ENCODE measurements at places on chromosomes 12 and 14.

GRCh38 chr12:61356485-61356884 is 903.7 kb upstream of the USP15 start:
- DNase-seq, result no peak

GRCh38 chr12:52636189-52636588 is 15.8 kb downstream of the KRT2 start:
- DNase-seq, result no peak

GRCh38 chr12:130645751-130646150 is 70.3 kb downstream of the RIMBP2 start:
- DNase-seq, result no peak

- no peak for DNase-seq
Measured at GRCh38 chr12:115194448-115194847, 510.5 kb upstream of the TBX3 start.

DNA sequence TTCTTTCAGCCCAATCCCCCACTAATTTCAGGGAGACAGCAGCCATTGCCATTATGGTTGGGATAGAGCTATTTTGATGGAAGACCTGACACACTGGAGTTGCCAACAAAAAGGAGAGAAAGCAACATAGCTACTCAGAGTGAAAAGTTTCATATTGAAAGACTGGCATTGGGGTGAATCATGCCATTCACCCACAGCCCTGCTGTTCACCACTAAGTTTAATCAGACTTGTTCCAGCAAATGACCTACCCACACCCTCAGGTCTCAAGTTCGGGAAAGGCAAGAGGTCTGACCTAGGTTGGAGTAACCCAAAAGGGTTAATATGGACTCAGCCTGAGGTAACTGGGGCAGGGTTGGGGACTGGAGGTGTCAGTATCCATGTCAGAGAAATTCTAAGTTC is 169.2 kb downstream of the PAWR start:
- DNase-seq, result no peak

GRCh38 chr14:58239244-58240195 is 5.1 kb upstream of the PSMA3 start:
- peak; percentile 33 for DNase-seq

DNA sequence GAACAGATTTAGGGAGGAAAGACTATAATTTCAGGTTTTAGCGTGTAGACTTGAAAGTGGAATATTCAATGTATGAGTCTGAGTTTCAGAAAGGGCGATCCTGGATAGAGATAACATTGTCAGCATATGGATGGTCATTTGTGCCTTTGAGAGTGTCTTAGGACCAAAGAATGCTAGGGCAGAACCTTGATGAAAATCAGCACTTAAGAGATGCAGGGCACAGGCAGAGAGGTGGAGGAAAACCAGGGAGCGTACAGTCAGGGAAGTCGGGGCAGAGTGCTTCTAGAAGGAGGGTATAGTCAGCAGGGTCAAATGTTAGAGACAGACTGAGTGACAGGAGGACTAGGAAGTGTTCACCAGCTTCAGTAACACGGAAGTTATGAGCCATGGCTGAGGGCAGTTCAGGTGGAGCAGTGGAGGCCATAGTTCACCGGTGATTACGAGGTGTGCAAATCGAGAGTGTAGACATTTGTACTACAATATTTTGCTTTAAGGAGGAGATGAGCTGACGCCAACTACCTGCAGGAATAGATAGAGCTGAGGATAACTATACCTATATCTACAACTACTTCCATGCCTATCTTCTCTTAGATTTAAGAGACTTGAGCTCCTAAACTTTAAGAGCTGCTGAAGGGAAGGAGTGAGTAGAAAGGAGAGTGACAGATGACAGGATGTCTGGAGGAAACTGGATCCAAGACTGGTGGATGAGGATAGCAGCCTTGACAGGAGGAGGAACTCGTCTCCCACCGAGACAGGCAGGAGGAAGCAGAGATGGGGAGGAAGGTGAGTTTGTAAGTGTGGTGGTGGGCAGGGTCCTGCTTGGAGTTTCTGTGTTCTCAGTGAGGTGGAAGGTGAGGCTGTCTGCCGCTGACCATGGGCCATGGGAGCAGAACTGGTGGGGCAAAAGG is 6.5 kb downstream of the CBLN3 start:
- DNase-seq, result no peak

GRCh38 chr12:115972241-115972640 is 305.3 kb downstream of the MED13L start:
- no peak for DNase-seq

GRCh38 chr14:31988244-31988643 is 88.9 kb upstream of the ARHGAP5 start:
- no peak for DNase-seq

DNA sequence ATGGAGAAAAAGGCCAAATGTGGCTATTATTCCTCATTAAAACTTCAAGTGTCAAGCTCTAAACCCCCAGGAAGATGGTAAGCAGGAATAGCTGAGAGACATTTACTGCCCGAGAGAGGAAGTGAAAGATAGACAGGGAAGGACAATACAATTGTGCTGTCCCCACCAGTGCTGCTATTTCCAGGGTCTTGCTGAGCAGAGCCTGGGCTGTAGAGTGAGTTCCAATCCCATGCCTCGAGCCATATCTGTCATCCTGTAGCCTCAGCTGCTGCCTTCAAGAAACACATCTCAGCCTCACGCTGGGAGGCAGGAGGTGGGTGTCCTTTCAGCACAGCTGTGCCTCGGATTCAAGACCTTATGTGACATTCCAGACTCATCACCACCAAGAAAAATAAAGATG is 114.0 kb downstream of the RPAP3 start:
- DNase-seq, result no peak

- DNase-seq, result no peak
Measured at GRCh38 chr14:85468816-85469215, 61.1 kb upstream of the FLRT2 start.

GRCh38 chr14:68585690-68586089 is 207.2 kb downstream of the ZFP36L1 start:
- DNase-seq, result no peak

GRCh38 chr14:96592591-96593386 is 90.6 kb downstream of the PAPOLA start:
- DNase-seq, result no peak

GRCh38 chr12:95653771-95654546 is 102.7 kb upstream of the USP44 start:
- DNase-seq, result peak; percentile 67

GRCh38 chr14:57831981-57832380 is 33.9 kb downstream of the SLC35F4 start:
- DNase-seq, result no peak

DNA sequence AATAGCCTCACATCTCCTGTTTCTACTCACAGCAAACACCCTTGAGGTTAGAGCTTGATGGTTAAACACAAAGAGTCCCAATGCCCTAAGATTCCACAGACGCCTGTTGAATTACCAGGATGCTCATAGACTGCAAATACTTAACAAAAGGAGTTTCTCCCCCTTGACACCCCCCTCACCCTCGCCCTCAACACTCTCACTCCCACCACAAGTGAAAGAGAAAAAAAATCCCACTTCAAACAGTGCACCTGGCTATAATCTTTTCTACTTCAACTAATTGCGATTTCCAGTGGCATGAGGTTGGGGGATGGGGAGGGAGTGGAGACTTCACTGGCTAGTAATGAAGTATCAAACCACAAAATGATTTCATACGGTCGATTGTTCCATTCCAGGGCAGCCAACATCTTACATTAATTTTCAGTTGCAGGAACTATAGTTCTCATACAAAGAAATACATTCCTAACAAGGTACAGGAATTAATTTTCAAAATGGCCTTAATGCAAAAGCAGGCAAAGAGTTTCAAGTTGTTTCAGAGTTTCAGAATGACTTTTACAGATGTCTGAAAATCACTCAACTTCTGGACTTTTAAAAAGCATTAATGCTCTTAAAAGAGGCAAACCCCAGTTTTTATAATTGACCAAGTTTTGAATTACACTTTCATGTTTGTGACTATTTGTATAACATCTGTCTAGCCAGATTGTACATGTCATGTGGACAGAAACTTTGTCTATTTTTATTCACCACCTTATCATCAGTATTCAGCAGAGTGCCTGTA is 390.7 kb downstream of the C12orf75 start:
- DNase-seq, result no peak

- no peak for DNase-seq
Measured at GRCh38 chr12:73731658-73732057, 806.0 kb upstream of the ATXN7L3B start.

- DNase-seq, result no peak
Measured at GRCh38 chr12:93825501-93825888, 148.3 kb downstream of the CRADD start.

- DNase-seq, result no peak
Measured at GRCh38 chr12:10241290-10241689, 28.6 kb downstream of the GABARAPL1 start.

DNA sequence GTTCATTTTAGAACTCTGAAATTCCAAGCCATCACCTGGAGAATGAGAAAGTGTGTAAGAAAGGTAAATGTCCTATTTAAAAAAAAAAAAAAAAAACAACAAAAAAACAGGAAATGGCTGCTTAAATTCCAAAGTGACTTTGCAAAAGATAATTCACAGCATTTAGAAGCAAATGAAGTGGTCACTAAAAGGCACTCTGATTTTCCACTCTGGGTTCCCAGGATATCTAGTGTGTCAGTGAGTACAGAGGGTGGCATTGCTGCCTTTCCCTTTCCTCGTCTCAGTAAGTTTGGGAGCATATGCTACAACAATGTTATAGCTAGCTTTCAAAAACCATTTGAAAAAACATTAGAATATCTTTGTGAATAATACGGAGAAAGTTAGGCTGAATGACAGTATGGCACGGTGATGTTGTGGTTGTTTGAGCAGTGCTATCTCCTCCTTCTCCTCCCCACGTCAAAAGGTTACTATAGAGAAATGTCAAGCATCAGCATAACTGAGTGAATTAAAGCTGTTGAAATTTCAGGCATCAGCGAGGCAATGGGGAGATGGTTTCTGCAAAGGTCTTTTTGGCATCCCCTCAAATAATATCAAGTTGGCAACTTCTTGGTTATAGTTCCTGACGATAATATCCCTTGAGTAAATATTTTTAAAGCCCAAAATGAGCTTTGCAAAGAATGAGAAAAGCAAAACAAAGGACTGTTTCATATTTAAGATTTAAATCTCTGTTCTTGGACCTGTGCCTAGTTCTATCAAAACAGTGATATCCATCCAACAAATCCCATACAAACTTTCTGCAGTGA is 164.5 kb upstream of the E2F7 start:
- DNase-seq, result no peak

Measured in HS-5 (cell line).